NCI-H226 (cell line): ENCODE measurements at places on chromosomes 2 and 18.
A peak's percentile ranks its signal among the peaks of the same experiment; 100 is the strongest.

DNA sequence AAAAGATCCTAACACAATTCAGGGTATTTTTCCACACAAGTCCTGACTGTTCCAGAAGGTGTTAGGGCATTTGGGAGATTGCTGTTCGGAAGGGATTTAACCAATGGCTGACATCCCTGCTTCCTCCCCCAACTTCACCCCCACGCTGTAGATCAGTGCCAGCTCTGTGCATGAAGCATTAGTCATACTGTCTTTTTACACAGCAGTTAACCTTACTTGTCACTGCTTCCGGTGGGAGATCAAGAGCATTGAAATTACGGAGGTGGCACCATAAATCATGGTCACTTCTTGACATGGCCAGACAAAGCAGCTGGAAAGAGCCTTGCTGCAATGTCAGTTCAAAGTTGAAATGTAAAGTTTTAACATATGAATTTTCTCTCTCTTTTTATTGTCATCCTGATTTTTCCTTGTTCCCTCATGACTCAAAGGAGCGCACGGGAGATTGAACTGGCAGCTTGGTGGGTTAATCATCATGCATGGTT is 70.2 kb downstream of the HRH4 start:
- peak; percentile 62 for DNase-seq

DNA sequence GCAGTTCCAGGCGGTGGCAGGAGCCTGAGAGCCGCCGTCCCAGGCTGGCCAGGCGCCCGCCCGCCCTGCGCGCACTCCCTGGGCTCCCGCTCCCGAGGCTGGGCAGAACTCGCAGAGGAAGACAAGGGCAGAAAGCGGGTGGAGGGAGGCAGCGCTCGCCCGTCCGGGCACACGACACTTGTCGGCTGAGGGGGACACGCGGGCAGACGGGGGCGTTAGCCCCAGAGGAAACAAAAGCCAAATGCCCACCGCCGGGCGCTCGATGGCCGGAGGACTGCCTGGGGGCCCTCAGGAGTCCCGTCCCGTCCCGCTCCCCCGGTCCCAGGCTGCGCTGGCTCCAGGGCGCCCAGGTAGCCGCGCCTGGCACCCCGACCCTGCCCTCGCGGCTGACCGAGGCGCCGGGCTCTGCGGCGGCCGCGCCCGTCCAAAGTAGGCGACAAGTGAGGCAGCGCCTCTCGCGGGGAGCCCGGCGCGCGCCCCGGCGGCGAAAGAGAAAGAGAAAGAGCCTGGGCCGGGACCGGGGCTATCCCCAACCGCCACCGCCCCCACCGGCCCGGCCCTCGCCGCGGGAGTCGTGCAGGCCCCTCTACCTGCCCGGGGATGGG is 491 bp downstream of the L3MBTL4 start:
- peak; percentile 31 for DNase-seq

DNA sequence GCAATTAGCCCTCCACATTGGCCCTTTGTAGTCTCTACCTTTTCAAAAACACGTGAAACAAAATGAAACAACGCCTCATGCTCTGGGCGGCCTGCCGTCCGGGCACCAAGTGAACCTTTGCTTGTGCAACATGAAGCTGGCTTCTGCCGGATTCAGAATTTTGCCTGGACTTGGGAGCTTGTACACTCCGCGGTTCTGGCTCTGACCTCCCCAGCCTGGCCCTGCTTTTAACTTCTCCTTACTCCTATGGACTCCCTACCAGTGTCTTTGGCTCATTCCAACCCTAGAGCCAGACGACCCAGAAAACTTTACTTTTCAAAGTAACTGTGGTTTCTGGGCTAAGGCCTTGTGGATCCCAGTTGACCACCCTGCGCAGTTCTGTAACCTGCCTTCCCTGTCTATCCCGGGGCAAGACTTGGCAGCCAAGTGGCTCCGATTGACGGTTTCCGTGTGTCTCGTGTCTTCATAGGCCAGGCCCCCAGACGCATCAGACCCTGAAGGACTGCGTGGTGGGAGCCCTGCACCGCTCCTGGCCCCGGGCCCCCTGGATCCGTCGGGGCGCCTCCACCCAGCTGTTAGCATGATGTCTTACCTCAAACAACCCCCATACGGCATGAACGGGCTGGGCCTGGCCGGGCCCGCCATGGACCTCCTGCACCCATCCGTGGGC is 1.9 kb downstream of the OTX1 start:
- DNase-seq: no peak

- no peak for DNase-seq
Measured at GRCh38 chr2:172342078-172342477, 85.3 kb upstream of the ITGA6 start.

DNA sequence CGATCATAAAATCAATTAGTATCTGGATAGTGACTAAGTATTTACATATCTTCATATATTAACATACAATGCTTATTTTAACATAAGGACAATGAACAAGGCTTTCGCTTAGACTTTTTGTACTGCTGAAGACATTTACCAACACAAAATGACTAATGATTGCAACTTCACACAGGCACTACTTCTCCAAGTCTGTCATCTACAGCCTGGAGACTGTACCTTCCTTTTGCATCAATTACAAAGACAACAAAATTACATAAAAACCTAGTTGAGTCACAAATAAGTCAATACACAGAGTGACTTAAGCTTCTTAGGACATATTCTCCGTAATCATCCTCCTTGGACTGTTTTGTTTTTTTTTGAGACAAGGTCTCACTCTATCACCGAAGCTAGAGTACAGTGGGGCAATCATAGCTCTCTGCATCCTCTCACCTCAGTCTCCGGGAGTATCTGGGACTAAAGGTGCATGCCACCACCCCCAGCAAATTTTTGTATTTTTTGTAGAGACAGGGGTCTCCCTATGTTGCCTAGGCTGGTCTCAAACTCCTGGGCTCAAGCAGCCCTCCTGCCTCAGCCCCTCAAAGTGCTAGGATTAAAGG is 15.9 kb downstream of the PUM2 start:
- DNase-seq: no peak
